ENCODE measurements at places on chromosomes 12 and 14.

GRCh38 chr14:94615254-94615653 lies 3.1 kb downstream of the SERPINA3 start:
- no peak for DNase-seq

- DNase-seq, result no peak
These were observed 58.3 kb upstream of the HECTD1 start for GRCh38 chr14:31265701-31266398.

- no peak for DNase-seq
These were observed 28.2 kb upstream of the BCL11B start for GRCh38 chr14:99300190-99300589.

DNA sequence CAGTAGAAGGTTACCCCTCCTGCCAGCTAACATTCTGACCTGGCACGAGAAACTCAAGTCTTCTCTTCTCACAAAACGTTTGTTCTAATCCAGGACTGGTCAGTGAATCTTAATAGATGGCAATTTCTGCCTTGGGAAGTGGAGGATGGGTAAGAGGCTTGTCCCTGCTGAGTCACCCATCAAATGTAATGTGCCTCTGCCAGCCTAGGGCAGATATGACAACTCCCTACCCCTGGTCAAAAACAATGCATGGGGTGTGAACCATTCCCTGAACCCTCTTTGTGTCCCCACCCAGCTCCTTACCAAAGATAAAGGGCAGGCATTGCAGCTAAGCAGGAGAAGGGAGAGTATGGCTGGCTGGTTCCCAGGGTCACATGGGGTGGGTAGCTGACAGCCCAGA lies 1052.9 kb downstream of the GALC start:
- no peak for DNase-seq

- no peak for DNase-seq
These were observed 84.5 kb downstream of the CHGA start for GRCh38 chr14:93007225-93007997.

DNA sequence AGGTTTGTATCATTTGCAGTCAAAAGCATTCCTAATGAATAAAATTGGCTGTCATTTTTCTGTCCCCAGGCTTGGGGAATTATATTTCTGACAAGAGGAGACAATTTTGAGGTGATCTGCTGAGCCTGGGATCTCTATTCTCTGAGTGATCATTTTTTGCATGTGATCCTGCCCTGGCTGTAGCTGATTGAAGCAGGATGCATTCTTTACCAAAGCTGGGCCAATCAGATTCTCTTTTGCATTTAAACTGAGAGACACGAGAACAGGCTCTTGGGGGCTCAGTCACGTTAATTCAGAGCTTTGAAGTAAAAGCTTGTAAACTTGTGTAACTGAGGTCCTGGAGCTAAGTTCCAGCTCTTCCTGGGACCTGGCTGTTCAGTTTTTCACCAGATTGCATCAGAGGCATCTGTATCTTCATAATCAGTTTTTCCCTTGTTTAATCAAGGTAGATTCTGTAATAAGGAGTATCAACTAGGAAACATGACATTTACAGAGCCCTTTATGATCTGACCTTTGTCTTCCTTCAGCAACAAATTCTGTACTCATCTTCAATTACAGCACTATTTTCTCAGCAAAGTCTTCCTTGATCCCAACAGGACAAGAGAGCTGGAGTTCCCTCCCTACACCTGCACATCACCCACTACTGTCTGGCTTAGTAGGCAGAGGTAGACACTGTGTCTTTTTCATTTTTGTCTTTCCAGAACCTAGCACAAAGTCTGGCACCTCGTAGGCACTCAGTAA lies 35.0 kb upstream of the MANSC4 start:
- no peak for DNase-seq

DNA sequence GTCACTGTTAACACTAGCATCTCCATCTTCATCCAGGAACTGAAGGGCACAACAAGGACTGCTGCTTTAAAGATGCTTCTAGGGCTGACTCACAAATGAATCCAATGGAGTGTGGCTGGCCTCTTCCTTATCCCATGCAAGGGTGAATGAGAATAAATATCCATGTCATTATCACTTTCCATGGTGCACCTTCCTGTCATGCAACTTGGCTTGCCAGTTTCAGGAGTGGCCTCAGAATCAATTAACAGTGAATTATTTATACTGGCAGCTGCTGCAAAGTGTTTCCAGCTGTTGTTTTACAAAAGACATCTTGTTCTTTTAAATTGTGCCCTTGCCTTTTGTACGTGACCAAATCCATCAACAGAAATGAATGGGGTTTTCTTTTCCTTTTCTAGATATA lies 499.3 kb upstream of the TMEM132C start:
- DNase-seq, result no peak

- no peak for DNase-seq
These were observed 4.2 kb downstream of the ACVR1B start for GRCh38 chr12:51955702-51956101.

GRCh38 chr12:19014240-19014639 lies 115.3 kb upstream of the PLEKHA5 start:
- DNase-seq, result no peak

DNA sequence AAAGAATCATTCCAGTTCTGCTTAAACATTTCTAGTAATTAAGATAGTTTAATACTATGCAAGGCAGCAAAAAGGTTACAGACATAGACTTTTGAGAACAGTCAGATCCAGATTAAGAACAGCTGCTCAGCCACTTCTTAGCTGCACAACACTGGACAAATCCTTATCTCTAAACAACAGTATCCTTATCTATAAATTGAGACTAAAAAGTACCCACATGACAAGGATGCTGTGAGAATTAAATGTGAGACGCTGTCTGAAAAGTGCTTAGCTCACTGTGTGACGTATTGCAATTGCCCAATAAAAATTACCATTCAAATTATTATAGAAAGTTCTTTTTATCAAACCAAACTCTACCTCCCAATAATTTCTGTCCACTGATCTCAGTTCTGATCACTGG lies 35.5 kb downstream of the BORCS5 start:
- no peak for DNase-seq

DNA sequence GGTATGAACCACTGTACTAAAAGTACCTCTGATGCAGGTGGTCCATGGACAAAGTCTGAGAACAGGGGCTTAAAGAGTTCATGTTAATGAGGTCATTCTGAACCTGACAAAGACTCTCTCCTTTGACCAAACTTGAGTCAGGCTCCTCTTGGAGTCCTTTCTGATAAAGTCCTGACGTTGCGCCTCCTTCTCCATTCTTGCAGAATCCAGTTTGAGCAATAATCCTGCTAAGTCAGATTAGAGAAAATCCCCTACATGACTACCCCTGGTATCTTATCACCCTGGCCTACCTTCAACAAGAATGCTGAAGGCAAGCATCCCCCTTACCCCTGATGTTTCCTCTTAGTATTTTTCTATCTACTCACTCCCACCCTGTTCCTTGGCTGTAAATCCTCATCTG lies 46.0 kb upstream of the ISM2 start:
- no peak for DNase-seq

DNA sequence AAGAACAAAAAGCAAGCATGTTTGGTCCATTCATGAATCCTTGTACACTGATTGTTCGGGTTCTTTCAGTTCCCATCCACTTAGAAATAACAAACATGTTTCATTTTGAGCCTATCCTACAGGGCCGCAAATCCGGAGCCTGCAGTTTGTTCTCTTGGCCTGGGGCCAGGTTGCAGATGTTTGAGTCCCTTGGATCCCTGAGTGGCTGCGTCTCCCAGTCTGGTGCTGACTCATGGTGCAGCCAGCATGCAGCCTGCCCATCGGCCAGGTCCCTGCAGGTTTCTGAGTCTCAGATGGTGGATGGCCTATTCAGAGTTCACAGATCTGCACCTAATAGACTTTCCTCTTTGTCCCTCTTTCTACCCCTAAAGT lies 1.9 kb upstream of the DYNC1H1 start:
- no peak for DNase-seq

GRCh38 chr12:84077679-84078078 lies 834.9 kb downstream of the SLC6A15 start:
- no peak for DNase-seq

DNA sequence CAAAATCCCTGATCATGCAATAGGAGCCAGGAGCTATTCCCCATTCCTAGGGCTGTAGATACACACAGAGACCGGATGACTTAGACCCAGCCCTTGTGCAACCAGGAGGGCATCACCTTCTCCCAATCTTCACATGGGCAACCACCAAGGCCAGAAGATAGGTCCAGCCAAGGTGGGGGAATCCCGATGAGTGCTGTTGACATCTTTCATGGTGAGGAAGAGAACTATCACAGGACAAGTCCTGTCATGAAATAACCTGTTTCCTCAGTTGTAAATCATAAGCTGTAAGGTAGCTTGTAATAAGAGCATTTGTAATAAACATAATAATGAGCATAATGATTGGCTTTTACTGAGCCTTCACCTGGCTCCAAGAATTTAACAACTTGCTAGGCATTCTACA lies 89.5 kb downstream of the GCH1 start:
- DNase-seq, result no peak

Measured in activated CD4-positive, CD25-positive, alpha-beta regulatory T cell (primary cell).